NCI-H345 (cell line): ENCODE measurements at places on chromosomes 6 and 20.

DNA sequence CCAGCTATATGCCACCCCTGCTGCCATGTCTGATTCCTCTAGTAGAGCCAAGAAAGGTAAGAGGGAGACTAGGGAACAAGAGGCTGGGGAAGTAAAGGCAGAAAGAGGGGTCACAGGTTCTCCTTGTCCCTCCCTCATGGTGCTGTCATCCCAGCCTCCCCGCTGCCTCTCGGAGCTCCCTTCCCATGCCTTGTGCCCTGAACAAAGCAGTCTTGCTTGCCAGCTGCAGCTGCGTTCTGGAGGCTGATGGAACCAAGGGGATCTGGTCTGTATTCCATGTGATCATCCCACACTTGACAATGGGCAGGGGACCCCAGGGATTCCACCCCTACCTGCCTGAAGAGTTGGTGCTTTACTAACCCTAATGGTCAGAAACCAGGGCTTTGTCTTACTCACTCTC is 61.4 kb downstream of the DAAM2 start:
- no peak for DNase-seq

DNA sequence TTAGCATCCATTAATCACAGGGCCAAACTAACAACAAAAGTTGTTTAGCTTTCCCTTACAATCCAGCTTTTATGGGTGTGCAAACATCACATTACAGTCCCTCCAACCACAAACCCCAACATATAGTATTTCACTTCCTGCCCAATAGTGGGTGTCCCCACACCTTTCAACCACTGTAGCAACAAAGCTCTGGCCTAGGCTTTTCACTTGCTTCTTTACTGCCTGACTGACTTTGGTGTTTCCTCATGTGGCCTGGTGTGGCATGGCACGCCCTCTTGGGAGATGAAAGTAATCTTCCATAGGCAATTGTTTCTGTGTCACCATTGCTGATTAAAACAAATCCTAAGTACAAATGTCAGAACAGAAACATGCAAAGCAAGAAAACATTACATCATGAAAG is 46.3 kb downstream of the MCM8 start:
- DNase-seq: no peak

DNA sequence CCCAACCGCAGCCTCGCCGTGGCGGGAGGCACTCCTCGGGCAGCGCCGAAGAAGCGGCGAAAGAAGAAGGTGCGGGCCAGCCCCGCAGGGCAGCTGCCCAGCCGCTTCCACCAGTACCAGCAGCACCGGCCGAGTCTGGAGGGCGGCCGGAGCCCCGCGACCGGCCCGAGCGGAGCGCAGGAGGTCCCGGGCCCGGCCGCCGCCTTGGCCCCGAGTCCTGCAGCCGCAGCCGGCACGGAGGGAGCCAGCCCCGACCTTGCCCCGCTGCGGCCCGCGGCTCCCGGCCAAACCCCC is 525 bp downstream of the PNRC1 start:
- DNase-seq: no peak

- no peak for DNase-seq
Observed at GRCh38 chr20:46519471-46520068, 6.2 kb upstream of the ZNF334 start.

DNA sequence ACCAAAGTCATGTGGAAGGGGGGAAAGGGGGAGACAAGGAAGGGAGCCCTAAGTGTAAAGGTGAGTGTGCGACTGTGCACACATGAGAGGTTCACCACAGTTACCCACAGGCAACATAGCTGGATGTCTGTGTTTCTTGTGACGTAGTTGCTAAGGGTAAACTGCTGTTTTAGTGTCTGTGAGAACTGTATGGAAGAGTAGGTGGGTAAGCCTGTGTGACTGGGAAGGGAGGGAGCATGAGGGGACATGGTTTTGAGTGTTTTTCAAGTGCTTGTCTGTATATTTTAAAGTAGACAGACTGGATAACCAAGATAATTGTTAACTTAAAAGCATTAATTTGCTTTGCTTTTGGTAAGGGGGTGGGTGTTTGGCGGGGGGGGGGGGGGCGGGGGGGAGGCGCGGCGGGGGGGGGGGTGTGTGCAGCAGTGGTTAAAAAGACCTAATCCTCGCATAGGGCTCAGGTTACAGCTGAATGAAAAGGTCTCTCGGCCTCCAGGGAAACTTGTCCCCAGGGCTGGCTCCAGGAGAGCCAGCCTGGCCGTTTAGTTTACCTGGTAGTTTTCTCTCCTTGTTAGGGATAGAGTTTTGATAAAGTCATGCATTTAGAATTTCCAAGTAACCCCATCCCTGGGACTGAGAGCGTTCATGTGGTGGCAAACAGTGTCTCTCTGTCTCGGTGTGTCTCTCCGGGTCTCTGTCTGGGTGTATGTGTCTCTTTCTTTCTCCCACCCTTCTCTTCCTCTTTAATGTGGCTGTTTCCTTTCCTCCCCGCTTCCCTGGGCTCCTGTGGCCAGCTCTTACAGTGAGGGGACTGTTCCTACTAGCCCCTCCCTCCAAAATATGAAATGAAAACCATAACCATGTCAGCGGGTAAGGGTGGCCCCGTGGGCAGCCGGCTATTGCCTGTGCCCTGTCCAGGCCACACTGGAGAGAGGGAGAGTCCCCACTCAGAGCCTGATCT is 3.4 kb downstream of the SCUBE3 start:
- peak; percentile 40 for DNase-seq

DNA sequence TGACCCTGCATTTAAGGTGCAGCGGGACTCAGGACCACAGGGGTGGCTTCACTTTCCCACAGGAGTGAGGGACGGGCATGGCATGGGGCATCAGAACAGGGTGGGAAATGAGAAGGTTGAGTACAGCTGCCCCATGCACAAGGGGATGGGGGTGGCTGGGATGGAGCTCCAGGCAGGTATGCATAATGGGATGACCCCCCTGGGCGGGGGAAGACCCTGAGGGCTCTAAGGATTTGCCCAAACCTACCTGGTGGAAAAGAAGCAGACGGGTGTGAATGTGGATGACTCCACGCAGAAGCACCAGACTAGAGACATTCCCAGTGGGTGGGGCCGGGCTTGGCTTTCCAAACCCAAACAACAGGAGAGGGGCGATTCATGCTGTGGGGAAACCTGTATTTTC is 200.3 kb downstream of the SYNDIG1 start:
- DNase-seq: no peak

- DNase-seq: no peak
Observed at GRCh38 chr20:48761023-48761785, 66.6 kb downstream of the PREX1 start.

DNA sequence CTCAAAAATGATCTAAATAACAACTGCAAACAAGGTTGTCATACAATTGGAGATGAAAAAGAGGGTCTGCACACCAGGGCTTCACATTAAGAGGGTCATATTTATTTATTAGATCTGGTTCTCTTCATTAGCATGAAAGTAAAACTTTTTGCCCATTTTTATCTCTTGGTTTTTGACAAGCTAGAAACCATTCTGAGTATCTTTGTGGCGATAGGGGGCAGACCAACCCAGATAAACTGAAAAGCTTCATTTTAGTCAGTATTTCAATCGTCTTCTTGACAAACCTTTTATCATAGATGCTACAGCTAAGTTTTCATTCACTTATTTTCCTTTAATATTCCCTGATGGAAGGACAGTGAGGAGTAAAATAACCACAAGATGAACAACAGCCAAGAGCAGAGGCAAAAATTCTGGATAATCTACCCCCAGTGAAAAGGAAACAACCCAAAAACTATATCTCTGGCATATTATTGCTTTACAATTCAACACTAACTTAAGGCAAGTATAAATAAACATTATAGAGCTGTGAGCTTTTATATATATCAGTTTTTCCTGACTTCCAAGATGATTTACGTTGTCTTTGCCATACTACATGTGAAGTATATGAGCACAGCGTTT is 45.2 kb downstream of the THEMIS start:
- DNase-seq: no peak

DNA sequence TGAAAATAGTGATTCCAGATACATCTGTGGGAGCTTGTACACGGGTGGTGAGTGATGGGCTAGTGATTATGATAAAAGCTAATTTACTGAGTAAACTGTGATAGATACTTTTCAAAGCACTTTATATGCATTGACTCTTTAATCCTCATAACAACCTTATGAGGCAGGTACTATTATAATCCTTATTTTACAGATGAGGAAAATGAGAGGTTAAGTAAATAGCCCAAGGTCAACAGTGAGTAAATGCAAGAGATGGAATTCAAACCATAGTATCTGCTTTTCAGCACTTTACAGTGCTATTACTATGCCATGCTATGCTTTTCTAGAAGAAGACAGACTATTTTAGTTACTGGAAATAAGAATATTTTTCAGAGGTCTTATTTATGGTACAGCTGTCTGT is 320.9 kb upstream of the CITED2 start:
- no peak for DNase-seq

DNA sequence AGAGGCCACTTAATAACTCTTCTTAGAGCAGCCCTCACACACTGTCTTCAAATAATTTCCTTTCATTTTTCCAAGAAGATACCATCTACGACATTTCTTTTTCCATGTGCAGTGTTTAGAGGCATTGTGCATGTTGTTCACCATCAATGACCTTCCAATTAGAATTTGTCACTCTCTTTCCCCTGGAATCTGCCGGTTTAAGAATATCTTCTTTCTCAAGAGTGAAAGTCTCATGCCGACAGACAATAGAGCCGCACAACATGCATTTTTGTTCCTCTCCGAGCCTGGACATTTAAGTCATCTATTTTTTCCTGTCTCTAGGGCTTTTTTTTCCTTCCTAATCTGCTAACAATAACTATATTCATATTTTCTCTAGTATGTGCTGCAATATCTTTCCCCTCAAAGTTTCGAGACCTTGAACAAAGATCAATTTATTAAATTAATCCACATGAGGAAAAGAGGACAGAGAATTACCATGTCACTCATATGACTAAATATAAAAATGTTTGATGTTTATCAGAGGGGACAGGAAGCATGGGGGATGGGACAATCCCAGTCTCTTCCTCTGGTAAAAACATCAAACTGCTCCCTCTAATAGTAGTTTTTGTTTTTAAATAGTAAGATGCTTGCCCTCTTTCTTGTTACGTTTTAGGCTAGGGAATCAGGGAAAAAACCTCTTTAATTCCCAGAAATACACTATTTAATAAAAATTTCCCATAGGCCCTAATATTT is 893.4 kb downstream of the C6orf118 start:
- no peak for DNase-seq

GRCh38 chr20:37463726-37464494 is 57.1 kb upstream of the NNAT start:
- DNase-seq: no peak

DNA sequence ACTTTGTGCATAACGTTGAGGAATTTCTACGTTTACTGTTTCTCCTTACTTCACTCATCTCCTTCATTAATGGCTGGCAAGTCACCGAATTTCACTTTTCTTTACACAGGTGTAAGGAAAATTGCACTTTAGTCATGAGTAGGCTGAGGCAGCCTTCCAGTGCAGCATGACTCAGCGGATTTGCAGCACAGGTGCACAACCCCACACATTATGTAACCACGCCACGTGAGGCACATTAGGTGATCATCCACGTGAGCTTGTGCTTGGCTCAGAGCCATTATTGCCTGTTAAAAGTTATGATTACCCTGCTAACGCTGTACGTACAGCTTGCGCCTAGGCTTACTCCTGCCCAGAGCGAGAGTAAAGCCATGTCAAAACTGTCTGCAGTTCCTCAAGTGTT is 158.8 kb downstream of the NKAIN2 start:
- DNase-seq: peak; percentile 95

GRCh38 chr6:111482188-111482958 is 645 bp downstream of the REV3L start:
- peak; percentile 53 for DNase-seq

- no peak for DNase-seq
Observed at GRCh38 chr6:108661430-108661829, 100.7 kb downstream of the FOXO3 start.

- DNase-seq: peak; percentile 4
Observed at GRCh38 chr20:57622579-57623381, 2.6 kb upstream of the ZBP1 start.

GRCh38 chr6:30712441-30712945 is 4.6 kb downstream of the MDC1 start:
- DNase-seq: no peak

DNA sequence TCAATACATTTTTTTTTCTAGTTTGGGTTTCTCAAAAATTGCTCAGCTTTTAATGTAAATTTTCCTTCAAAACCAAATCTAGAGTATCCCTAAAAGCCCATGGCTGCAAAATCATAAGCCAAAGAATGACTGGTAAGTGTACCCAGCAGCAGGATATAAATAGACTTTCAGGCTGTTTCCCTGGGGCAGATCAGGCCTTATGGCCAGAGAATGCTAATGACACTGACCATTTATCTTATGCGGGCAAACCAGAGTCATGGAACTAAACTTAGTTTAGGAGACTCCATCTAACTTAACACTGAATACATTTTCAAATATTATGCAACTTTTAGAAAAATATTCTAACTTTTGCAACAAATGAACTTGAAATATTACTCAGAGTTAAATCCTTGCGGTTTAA is 7.4 kb downstream of the OSER1 start:
- DNase-seq: no peak

GRCh38 chr6:46329568-46329967 is 158.8 kb upstream of the ENPP5 start:
- peak; percentile 16 for DNase-seq

- DNase-seq: peak; percentile 27
Observed at GRCh38 chr6:57267586-57268293, 45.6 kb upstream of the RAB23 start.
